ENCODE measurements at places on chromosomes 1 and 21.

- DNase-seq, result no peak
Measured at GRCh38 chr1:36530261-36530660, 47.5 kb upstream of the CSF3R start.

- no peak for DNase-seq
Measured at GRCh38 chr1:66443793-66444192, 90.2 kb upstream of the SGIP1 start.

DNA sequence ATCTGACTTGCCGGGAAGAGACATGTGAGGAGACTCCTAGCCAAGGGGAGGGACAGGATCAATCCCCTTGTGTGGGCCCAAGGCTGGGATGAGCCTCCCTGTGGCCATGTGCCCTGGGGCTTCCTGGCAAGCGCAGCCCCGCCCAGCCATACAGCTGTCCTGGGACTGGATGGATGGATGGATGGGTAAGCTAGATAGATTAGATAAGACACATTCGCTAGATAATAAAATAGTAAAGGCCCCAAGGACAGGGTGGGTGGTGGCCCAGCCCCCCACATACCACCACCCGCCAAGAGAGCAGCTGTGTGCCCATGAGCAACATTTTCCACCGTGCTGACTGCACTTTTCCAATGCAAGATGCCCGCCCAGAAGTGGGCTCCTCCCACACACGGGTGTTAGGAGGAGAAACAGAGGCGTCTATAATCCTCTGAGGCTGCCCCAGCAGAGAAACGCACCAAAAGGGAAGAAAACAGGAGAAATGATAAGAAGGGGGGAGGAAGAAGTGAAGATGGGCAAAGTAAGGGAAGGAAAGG, 25.1 kb downstream of the ZBTB17 start:
- DNase-seq, result no peak

- DNase-seq, result no peak
Measured at GRCh38 chr1:150981177-150981804, 801 bp upstream of the ANXA9 start.

- DNase-seq, result no peak
Measured at GRCh38 chr1:169943963-169944526, 50.3 kb upstream of the SCYL3 start.

GRCh38 chr1:191831572-191831971, 326.7 kb upstream of the RGS18 start:
- DNase-seq, result no peak

DNA sequence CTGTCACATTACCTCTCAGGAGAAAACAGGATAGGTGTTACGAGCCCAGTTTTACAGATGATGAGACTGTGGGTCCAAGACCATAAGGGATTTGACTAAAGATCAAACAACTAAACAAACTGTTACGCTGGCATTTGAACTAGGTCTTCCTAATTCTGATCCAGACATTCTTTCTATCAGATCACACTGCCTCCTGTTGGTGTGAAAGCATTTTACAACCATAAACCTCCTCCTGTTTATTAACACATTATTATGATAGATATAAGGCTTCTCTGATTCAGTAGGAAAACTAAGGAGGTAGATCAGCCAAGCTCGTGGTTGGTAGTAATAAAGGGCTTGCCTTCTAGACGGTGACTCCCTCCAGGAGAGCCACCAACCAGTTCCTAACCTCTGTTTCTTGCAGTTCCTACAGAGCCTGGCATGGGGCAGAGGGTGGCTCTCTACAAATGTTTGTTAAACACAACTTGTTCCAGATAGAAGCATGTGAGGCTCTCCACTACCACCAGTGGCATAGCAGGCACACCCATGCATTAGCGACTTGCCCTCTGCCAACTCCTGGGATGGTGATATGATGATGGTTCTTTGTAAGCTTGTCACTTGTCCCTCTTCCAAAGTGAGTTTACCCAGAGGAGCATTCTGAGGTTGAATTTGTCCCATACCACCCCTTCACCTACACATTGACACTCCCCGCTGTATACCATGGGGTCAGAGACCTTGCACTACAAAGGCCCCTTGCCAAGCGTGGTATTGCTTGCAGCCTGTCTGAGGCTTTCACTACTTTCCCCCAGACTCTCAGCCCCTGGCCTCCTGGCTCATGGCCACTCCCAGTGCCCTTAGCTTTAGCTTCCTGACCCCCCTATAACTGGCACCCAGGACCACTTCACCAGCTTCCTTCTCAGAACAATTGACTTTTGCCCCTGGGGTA, 96.4 kb upstream of the HOOK1 start:
- no peak for DNase-seq

- no peak for DNase-seq
Measured at GRCh38 chr1:3049164-3049563, 19.8 kb upstream of the PRDM16 start.

DNA sequence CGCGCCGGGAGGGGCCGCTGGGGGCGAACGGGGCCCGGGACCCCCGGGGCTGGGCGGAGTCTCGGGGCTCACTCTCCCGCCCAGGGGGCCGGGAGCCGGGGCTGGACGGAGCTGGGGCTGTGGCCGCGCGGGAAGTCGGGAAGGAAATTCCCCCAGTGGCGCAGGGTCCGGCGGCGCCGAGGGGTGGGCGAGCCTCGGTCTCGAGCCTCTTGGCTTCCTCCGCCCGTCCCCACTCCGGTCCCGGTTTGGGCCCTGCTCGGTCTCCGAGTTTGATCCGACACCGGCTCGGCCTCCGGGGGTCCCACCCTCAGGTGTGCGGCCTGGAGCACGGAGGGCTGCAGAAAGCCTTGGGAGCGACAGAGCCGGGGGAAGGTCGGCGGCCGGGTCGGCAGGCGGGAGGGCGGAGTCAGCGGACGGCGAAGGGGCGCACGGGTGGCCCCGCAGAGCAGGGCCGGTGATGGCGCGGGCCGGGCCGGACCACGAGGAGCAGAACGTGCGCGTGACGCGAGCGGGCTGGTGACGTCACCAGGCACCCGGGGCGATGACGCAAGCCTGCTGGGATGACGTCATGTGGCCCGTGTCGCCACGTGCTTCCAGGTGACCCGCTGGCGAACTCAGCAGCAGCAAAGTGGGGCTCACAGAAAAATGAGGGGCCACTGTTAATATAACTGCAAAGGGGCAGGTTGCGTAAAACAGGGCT, 610 bp upstream of the HES4 start:
- DNase-seq, result peak; percentile 94

- DNase-seq, result no peak
Measured at GRCh38 chr1:63487336-63488065, 35.5 kb downstream of the ITGB3BP start.

DNA sequence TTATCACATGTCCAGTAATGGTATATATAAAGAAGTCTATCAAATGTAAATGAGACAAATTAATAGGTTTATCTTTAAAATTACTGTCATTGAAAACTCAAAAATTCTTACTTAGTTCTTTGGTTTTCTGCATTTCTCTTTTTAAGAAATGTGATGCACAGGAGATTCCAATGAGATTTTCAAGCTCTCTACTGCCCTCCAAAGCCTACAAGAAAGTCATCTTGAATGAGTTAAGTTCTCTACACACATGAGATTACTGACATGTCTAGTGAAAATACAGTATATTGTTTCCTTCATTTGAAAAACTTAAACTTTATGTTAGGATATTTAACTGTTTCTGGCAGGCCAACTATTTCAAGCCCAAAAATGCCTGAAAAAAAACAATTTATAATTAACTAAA, 68.8 kb downstream of the ITGB3BP start:
- DNase-seq, result no peak

DNA sequence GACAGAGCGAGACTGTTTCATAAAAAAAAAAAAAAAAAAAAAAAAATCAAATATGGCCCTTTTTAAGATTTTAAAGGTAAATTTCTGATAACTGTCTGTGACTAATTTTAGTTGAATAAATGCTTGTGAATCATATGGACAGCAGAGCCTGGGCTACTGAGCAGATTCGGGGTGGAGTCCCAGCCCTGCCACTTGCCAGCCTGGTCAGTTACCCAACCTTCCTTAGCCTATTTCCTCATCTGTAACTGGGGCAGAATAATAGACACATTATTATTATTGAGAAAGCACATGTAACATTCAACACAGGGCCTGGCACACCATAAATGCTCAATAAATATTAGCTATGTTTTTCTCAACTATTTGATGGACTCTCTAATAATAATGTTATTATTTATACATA, 11.2 kb upstream of the H3-3A start:
- peak; percentile 55 for DNase-seq

DNA sequence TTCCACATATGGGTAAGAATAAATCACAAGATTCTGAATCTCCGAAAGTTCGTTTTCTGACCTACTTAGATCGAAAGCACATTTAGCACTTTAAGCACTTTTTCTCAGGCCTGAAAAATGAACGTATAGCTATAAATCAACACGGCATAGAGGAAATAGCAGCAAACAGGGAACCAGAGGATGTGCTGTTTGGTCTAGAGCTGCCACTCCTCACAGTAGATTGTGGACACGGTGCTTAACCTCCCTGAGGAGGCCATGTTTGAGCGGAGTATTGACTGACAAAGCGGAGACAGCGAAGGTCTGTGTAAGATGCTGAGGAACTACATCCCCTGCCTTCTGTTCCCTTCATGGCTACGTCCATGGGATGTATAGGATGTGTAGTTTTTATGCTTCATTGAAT, 452.8 kb upstream of the NCAM2 start:
- DNase-seq, result no peak

DNA sequence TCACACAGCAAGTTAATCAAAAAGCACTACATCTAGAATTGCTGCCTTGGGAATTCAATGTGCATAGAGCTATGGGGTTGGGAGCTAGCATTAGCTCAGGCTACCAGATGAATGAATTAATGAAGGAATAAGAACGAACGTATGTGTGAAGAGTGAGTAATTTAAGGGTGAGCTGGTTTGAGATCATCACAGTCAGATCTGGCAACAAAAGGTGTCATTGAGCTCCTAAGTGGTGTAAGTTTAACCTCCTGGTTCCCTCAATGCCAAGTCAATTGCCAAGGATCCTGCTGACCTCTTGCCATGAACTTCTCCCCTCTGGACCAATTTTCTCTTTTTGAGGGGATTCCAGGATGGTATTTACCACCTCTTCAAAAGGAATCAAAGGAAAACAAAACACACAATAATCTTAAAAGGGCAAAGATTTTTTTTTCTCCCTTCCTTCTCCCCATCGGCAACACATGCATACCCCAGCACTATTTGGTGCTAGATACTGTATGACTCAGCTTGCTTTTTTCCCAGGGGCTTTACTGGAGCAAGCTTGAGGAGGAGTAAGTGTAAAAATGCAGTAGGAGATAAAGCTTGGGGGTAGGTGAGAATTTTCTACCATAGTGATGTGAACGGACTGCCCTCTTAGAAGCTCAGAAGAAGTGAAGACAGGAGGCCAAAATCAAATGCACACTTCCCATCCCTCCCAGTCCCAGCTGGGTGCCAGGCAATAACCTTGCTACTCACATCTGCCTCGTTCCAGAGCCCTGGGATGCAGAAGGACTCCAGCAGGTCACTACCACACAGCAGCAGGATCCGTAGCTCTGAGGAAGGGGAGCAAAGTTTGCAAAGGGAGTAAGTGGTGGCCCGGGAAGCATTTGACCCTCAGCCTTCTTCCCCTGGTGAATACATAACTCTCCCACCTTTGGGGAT, 92.0 kb downstream of the LAMC2 start:
- DNase-seq, result no peak

GRCh38 chr21:46057111-46057709, 40.7 kb upstream of the COL6A2 start:
- no peak for DNase-seq

GRCh38 chr21:32977216-32977615, 48.5 kb upstream of the OLIG2 start:
- no peak for DNase-seq

DNA sequence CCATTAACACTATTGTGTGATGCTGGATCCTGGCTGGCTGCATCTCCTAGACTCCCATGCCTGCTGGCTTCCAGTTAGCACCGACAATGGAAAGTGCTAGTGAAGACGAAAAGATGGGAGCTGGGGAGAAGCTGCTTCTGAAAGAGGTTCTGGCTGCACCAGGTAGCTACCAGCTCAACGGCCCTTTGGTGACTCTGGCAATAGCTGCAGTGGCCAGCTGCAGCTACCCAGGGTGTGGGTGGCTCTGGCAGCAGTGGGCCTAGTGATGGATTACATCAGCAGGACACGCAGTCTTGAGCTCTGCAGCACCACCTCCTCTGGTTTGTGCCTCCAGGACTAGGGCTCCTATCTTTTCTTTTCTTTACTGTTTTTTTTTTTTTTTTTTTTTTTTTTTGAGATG, 662.6 kb downstream of the MATN1 start:
- no peak for DNase-seq

GRCh38 chr1:192376374-192376773, 59.6 kb downstream of the RGS21 start:
- DNase-seq, result no peak

GRCh38 chr1:156372265-156372586, 3.2 kb downstream of the RHBG start:
- no peak for DNase-seq

DNA sequence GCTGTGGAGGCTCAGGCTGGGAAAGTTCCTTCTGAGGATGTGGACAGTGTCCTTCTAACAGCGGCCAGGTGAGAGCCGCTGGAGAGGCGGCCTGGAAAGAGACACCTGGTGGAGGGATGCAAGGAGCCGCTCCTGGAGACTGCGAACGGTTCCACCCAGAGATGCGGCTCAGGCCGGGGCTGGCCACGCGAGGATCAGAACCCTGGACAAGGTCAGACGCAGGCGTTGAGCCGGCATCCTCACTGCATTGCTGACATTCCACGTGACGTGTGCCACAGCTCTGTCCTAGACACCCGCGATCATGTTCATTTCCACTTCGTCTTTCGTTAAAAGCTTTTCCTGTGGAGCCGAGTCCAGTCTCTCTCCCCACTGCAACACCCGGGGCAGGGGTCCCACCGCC, 28.8 kb downstream of the CFAP74 start:
- no peak for DNase-seq

- peak; percentile 69 for DNase-seq
Measured at GRCh38 chr21:46634966-46635323, 529 bp upstream of the PRMT2 start.

- no peak for DNase-seq
Measured at GRCh38 chr1:94716965-94717364, 103.2 kb upstream of the SLC44A3 start.

DNA sequence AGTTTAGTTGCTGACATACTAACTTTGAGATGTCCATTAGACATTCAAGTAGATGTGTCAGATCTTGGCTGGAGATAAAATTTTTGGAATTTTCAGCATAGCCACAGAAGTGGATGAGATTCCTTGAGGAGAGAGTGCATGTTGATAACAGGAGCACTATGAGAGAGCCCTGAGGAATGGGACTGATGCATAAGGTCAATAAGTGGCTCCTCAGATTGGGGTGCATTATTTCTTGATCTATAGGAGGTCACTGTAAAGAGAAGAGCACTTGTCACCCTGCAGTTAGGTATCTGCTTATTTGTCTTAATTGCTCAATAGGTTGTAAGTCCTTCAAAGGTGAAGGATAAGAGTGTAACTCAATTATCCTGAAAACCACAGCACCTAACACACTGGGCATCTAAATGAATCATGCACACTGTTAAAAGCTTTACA, 52.0 kb upstream of the TACSTD2 start:
- DNase-seq, result no peak

- no peak for DNase-seq
Measured at GRCh38 chr1:198639671-198640143, 867 bp downstream of the PTPRC start.

GRCh38 chr21:33974513-33975468, 59.2 kb upstream of the ATP5PO start:
- DNase-seq, result no peak

GRCh38 chr1:28147264-28148094, 29.0 kb downstream of the PTAFR start:
- DNase-seq, result no peak
